ENCODE measurements at places on chromosomes 6 and 20.

- no peak for DNase-seq
Observed at GRCh38 chr20:2387180-2387577, 6.5 kb downstream of the TGM6 start.

DNA sequence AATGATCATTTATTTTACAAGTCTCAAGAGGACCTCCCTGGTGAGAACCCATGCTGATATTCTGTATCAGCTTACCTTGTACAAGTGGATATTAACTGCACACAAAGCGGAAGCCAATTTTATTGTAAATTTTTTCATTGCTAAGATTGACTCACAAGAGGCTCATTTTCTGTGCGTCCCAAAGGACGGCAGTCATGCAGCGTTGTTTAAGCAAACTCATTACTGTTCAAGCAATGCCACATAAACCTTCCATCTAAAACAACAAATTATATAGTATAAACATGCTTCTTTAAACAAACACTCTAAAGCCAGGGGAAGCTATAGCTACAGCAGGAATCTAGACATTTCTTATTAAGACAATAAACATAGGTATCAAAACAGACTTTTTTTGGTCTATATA, 575.3 kb downstream of the FRK start:
- no peak for DNase-seq

- no peak for DNase-seq
Observed at GRCh38 chr6:157047328-157047727, 270.1 kb downstream of the ARID1B start.

- no peak for DNase-seq
Observed at GRCh38 chr20:57838670-57839151, 128.9 kb upstream of the PMEPA1 start.

DNA sequence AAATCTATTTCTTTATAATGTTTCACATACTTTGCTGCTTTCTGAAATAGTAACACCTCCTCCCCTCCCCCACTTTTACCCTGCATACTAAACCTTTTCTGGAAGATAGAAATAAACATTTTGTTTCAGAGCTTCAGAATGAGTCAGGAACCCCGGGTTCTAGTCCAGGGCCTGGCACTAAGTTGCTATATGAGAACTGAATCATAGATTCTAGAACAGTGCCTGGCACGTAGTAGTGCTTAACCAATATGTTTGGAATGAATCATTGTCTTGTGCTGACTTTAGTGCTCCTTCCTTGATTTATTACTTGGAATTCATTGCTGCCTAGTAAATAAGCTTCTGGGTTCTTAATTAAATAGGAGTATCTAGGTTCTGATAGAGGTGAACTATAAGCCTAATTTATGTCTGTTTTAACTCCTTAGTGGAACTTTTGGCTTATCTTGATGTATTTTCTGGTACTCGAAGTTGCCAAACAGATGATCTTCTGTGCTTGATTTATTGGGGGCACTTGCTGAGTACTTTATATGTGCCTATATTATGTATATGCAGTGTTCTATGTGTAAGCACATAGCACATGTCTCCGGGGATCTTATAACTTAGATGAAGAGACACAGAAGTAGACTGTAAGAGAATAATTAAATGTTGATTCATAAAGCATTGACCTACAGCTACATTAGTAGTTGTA, 18.6 kb downstream of the TAB2 start:
- DNase-seq, result no peak

- DNase-seq, result no peak
Observed at GRCh38 chr20:49186535-49187329, 1.4 kb downstream of the STAU1 start.

DNA sequence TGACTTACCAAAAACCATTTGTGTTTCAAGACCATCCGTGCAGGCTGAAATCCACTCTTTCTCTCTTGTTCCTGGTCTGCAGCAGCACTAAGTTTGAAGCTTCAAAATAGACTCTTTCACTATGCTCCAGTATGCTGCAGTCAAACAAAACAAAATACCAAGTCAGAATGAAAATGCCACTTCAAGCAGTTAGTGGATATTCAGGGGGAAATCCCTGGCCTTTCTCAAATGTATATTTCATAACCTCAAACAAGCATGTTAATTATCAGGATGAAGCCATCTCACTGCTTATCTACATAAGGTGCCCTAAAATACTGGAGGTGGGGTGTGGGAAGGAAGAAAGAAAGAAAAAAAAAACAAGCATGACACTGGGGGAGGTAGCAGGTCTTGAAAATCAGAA, 103.5 kb downstream of the ATXN1 start:
- DNase-seq, result peak; percentile 33

- no peak for DNase-seq
Observed at GRCh38 chr6:71454056-71454455, 165.4 kb downstream of the OGFRL1 start.

DNA sequence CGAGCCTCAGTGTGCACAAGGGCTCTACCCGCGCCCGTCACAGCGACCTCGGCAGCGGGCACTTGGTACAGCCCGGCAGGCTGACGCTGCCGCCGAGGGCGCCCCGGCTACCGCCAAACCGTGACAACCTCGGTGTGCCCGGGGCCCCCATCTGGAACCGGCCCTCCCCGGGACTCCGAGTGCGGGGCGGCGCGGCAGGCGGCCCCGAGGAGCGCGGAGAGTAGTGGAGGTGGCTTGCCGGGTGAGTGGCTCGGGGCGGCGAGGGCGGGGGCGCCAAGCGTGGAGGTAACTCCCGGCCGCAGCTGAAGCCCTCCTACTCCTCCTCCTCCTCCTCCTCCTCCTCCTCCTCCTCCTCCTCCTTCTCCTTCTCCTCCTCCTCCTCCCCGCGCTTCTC, at the start of gene ISM1:
Gene ISM1 (plus strand): TSS at position 371 of the 394 bp plus-strand sequence. CDS start 503 bp downstream, outside the sequence.
- no peak for DNase-seq

DNA sequence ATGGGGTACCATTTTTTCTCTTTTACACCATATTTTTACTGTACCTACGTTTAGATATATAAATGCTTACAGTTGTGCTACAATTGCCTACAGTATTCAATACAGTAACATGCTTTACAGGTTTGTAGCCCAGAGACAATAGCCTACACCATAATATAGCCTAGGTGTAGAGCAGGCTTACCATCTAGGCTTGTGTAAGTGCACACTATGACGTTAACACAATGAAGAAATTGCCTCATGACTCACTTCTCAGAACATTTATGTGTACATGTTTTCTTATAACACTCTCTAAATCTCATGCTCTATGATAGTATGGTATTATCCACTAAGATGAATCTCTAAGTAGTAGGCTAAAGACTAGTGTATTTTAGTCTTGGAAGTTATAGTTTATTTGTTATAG, 13.5 kb downstream of the GPR63 start:
- DNase-seq, result no peak

GRCh38 chr6:97294451-97294850, 11.4 kb upstream of the MMS22L start:
- DNase-seq, result no peak

- DNase-seq, result peak; percentile 31
Observed at GRCh38 chr20:1509237-1509636, 18.0 kb upstream of the SIRPB2 start.

DNA sequence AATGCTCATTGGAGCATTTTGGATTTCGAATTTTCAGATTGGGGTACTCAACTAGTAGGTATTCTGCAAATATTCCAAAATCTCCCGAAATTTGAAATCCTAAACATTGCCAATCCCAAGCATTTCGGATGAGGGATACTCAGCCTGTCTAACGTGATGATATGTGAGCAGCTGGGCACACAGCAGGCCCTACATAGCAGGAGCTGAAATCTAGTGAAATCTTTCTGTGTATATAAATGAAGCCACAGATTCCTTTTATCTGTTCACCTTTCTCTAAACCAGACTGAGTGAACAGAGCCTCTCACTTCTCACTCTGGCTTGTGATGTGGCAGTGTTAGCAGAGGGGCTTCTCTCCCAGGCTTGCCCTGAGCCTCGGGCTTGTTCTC, 17.8 kb downstream of the STX16 start:
- DNase-seq, result no peak

GRCh38 chr20:52869698-52870501, 102.3 kb upstream of the TSHZ2 start:
- DNase-seq, result no peak

GRCh38 chr20:9616833-9617461, 102.6 kb downstream of the LAMP5 start:
- DNase-seq, result peak; percentile 39

- DNase-seq, result no peak
Observed at GRCh38 chr6:47495954-47496545, 18.5 kb downstream of the CD2AP start.

- no peak for DNase-seq
Observed at GRCh38 chr6:83086751-83087150, 19.3 kb downstream of the DOP1A start.

DNA sequence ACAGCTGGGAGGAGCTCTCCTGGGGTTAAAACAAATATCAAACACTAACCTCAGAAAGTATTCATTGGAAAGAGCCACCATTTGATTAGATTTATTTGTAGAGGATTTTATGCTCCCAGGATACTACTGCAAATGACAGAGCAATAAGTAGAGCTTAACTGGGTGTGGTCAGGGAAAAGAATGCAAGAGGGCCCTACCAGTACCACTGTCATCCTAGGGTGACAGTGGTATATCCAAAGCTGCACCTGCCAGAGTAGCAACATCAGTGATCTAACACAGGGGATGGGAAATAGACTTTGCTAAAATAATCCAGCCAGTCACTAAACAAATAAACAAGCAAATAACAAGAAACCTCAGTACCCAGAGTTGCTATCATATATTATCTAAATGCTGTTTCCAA, 29.7 kb downstream of the ERGIC3 start:
- no peak for DNase-seq

DNA sequence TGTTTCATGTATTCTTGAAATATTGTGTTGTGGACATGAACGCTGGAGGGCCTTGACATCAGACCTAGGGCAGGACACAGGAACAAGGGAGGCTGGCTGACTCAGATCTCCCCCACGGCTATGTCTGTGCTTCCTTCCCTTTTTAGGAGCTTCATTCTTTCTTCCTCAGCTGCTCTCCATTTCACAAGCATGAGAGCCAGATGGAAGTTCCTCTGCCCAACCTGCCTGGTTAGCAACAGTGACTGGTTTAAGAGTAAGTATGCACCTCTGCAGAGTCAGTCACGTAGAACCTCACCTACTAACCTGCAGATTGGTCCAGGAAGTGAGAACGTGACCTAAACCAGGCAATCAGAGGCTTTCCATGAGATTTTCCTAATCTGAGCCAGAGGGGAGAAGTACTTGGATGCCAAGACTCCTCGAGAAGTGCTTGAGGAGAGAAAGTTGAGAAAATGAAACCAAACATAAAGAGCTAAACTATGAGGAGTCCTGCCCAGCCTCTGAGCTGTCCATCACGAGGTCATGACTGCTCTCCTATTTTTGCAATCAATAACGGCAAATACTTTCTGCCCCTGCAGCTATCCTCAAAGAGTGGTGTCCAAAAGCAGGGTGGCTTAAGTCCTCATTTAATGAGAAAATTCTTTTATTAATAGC, 465.2 kb upstream of the CITED2 start:
- DNase-seq, result peak; percentile 15

- DNase-seq, result no peak
Observed at GRCh38 chr20:48682529-48683363, 145.1 kb downstream of the PREX1 start.

Measured in hippocampal formation (tissue), 2 donors.